ENCODE measurements at places on chromosomes 11 and 22.

GRCh38 chr22:50612528-50613221 is 12.1 kb downstream of the MAPK8IP2 start:
- DNase-seq, result no peak

DNA sequence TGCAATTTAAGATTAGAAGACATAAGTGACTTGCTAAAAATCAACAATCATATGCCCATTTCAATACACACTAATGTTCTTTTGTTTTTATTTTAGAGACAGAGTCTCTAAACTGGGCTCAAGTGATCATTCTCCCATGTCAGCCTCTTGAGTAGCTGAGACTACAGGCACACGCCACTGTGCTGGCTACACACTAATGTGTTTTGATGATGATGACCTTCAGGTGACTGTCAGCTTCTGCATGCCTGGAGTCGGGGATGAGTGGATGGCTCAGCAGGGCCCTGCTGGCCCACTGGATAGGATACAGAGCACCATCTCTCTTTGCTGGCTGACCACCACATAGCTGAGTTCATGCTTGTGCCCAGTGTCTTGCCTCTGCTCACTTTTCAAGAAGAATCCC is 27.0 kb upstream of the POU2AF1 start:
- DNase-seq, result no peak

DNA sequence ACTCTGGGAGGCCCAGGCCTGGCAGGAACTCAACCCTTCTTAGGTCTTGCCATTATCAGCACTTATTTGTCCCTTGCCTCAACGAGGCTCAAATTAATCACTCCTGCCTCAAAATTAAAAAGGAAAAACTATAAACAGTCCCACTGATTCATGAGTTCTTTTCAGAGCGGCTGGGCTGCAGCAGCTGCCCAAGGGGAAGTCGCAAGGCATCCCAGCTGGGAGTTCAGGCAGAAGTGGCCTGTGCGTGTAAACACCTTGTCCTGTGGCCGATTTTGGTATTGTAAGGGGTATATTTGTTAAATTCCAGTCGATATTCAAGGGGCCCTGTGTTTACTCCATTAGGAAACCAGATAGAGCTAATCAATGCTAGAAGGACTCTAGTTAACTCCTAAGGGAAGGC is 213.9 kb upstream of the CADM1 start:
- no peak for DNase-seq

- no peak for DNase-seq
Measured at GRCh38 chr11:91825777-91826176, 398.8 kb upstream of the FAT3 start.

DNA sequence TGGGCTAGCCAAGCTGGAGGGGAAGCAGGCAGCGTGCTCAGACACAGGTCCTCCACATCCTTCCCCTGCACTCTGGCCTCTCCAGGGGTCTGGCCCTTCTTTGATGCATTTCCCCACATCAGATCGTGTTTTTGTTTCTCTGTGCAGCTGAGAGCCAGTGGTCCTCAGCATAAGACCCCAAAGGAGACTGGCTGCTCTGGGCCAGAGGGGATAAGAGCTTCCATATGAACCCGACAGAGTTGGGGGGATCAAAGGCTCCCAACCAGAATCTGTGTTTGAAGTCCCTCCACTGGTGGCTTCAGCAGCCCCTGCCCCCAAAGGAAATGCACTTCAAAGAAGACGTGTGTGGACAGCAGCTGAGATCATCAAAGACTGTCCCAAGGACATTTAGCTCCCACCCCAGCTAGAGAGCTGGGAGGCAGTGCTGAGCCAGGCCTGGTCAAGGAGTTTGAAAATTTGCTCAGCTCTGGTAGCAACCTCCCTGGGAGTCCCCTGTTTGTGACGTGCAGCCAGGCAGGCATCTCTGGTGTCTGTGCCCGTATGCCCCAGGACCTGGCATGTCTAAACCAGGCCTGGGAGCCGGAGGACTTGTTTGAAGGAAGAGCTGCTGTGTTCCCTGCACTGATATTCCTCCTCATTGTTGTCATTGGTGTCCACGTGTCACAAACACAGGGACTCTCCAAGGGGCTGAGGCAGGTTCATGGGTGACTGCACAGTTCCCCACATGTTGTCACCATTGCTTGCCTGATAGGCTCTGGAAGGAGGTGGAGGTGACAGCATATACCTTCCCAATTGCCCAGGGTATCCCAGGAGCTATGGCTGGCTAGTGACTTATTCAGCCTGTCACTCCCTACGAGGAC is 99.0 kb downstream of the AMOTL1 start:
- no peak for DNase-seq

DNA sequence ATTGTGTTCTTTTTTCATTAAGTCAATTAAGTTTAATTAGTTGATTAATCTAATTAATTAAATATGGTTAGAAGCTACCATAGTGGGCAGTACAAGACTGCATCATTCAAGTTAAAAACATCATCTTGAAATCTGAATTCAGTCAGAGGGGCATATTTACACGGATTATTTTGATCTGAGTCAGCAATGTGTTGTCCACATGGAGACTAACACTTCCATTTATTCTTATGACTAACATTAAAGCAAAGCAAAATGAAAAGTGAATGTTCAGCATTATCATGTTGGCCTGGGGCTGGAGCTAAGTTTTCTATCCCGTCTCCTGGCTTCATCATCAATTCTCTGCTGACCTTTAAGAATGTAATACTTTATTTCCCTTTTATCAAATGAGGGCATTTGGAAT is 17.3 kb downstream of the FLI1 start:
- DNase-seq, result no peak

DNA sequence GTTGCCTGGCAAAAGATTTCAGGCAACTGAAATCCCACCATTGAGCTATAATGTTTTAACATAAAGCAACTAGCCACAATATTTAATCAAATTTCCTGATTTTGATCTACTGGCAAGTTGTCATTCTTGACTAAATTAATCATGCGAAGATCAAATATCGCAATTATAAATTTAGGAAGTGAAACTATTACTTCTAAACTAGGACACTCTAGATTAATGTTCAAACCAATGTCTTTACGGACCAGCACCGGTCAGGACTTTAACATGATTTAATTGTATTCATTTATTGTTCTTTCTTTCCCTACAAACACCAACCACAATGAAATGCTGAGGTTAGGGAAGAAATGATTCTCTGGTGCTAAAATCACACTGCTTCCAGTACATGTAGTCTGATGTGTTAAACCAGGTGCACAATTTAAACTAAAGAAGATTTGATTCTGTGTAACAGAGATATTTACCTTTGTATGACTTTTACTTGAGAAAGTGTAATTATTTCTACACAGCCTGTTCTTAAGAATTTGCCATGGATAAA is 14.9 kb downstream of the GAS2 start:
- DNase-seq, result no peak

GRCh38 chr11:103618528-103618927 is 417.9 kb upstream of the DDI1 start:
- DNase-seq, result no peak

All from T-cell (primary cell).